Stimulated activated CD8-positive, alpha-beta memory T cell treated with anti-CD3 and anti-CD28 coated beads, Interleukin-15, amount 100 ng/mL, for 4 hours (primary cell): ENCODE measurements at places on chromosomes 3 and 15.

DNA sequence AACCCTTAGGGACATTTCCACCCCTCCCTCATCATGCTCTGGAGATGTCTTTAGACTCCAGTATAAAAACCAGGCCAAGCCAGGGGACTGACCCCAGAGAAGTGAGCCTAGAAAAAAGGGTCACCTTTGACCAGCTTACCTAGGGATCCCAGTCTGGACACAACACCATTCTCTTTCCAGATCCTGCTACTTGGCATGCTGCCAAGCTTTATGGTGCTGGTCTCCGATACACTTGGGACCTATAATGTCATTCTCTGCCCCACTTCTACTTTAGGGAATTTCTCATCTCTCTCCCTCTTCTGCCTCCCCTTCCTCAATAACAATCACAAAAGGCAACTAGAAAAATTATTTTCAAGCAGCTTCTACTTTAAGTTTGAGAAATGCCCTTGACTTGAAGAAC, 124.4 kb downstream of the LRRN1 start:
- no peak for DNase-seq

GRCh38 chr15:73677146-73677607, 7.0 kb upstream of the CD276 start:
- DNase-seq, result no peak

GRCh38 chr3:134406331-134407238, 32.3 kb upstream of the AMOTL2 start:
- DNase-seq, result no peak

GRCh38 chr3:62874711-62875557, at the start of gene CADPS:
Gene CADPS, minus strand, starts transcription at chr3:62875416. Its CDS starts 387 bp downstream, at chr3:62875029.
- DNase-seq, result no peak

GRCh38 chr3:4977001-4977852, 2.0 kb upstream of the BHLHE40 start:
- DNase-seq, result peak; percentile 34

DNA sequence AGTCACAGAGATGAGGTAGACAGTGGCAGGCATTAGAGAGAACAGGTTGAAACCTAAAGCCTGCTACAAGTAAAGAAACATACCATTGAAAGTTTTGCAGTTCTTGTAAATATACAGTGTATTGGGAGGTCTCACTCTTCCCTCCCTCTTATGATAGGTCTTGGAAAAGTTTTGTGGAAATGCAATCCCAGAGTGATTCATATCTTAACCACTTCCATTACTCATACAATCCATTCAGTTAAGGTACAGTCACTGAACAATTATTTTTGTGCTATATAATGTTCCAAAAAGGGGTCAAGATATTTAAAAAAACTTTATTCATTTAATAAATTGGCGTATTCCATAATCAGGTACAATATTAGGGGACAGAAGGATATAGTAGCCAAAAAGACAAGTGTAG, 737.7 kb upstream of the ALCAM start:
- DNase-seq, result no peak

DNA sequence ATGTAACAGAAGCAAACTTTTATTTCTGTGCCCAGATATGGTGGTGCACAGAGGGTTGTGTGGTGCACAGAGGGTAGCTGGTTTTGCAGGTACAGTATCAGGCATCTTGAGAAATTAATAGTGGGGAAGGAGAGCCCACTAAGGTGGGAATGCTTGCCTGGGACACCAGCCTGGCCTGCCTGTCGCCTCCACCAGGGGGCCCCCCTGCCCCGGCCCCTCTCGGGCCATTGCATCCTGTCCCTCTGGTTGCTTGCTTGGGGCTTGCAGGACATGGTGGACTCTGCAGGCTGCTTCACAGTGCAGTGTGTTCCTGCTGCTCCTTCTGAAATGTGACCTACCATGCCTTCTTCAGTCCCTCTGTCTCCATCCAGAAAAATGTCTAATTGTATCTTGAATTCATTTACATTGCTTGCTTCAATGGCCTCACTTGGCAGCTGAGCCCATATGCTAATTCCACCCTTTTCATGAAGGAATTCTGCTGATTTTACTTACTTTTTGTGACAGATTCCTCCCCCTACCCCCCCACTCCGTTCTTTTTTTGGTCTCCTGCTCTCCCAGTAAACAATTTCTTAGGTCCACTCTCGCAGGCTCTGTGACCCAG, 73.6 kb downstream of the EEFSEC start:
- DNase-seq, result no peak

DNA sequence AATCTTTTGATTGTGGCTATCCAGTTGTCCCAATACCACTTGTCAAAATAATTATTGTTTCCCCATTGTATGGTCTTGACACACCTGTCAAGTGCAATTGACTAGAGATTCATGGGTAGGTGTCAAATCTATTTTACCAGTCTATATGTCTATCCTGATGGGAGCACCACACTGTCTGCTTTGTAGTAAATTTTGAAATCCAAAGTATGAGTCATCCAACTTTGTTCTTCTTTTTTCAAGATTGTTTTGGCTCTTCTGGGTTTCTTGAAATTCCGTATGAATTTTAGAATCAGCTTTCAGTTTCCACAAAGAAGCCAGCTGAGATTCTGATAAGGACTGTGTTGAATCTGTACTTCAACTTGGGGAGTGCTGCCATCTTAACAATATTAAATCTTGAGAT, 71.9 kb downstream of the CSNK1G1 start:
- DNase-seq, result no peak

DNA sequence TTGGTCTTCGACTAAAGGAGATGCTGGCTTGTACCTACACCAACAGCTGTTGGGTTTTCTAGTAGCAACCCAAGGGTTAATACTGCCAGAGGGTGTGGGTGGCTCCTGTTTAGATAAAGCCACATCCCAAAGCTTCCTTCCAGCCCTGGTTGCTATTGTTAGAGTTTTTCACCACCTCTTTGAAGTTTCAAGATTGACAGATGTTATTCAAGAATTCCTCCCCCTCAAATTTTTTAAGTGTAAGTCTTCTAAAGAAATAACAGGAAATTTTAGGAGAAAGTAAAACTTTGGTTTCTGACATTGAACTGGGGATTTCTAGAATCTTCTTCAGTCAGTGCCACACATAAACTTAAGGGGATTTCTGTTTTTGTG, 60.9 kb downstream of the TGFBR2 start:
- DNase-seq, result no peak

- no peak for DNase-seq
Observed at GRCh38 chr15:29208836-29209235, 60.8 kb downstream of the NSMCE3 start.

- no peak for DNase-seq
Observed at GRCh38 chr3:150225986-150226385, 182.1 kb upstream of the TSC22D2 start.

DNA sequence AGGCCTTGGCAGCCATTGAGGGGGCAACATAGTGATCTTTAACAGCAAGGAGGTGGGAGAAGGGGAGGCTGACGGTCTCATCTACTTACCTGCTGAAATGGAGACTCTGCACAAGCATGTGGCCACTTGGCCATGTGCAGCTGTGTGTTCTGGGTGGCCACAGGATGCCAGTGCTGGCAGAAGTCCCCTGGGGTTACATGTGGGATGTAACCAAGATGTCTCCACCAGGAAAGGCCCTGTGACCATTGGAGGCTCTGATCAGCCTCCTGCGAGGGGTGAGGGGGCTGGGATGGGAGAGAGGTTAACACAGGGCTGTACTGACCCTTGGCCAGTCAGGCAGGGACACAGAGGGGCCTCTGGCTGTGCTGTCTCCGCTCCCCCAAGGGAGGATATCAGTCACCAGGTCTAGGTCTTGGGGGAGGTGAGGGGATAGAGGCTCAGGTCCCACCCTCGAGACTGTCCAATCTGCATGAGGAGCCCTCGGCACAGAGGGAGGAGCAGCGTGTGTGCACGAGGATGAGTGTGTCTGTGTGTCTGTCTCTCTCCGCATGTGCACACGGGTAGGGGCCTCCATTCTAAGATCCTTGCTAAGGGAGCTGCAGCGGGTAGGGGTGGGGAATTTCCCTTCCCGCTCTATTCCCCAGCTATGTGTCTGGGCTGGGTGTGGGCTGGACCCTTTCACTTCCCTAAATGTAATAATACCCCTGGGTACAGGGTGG, 19.5 kb downstream of the PRKCD start:
- no peak for DNase-seq

GRCh38 chr15:61336026-61336638, 107.0 kb upstream of the RORA start:
- DNase-seq, result no peak

GRCh38 chr3:43582866-43583265, 38.9 kb downstream of the ANO10 start:
- DNase-seq, result no peak

DNA sequence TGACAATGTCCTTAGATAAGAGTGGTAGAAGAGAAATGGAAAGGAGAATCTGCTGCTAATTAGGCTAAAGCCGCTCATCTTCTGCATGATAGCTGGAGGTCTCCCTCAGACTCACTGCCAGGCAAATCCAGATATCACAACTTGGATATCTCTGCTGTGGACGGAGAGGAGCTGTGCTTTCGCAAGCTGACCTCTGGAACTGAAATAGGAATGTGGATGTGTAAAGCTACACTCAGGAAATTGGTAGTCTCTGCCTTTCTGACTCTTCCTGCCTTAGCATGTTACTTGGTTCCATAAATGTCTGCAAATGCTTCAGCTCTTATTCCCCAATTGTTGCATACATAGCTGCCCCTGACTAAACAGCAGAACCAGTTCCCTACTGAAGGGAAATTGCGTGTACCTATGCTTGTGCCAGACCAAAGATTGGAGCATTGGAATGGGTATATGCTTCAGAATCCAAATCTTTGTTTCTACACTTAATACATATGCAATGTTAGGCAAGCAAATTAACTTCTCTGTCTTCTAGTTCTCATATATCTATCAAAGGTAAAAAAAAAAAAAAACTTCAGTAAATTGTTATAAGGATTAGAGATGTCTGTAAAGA, 74.7 kb upstream of the ROBO2 start:
- no peak for DNase-seq

DNA sequence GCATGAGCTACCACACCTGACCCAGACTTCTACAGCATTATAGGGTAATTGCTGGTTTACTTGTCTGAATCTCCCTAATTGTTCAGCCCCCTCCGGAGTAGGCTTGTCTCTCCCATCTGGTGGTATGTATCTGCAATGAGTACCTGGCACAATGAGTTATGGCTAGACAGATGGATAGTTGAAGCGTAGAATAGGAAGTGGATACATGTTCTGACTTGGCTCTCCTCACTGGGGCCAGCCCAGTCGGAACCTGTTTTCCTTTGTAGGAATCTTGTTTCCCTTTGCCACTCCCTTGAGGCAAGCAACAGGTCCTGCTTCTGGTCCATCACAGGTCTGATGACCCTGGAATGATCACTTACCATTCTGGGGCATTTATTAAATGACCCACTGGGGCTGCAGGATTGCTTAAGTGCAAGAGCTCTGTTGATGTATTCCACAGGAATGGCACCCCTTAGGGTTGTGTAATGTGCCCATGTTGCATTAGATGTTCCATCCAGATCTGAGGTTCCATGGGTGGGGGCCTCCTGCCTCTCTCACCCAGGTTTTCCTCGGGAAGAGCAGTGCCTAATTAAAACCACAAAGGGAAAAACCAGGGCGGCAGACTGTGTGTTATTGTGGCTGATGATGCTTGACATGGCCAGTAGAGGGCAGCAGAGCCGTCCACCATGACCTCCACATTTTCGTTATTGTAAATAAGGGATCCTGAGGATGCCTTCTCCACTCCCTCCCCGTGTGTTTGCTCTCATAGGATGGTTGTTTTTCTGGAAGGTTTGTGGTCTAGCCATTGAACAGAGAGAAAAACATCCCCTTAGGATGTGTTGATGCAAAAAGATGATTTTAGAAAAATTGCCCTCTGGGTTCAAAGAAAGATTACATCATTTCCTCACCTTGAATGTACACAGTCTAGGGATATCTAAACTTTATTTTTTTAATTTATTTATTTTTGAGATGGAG, 58.0 kb downstream of the CMTM8 start:
- DNase-seq, result peak; percentile 16

DNA sequence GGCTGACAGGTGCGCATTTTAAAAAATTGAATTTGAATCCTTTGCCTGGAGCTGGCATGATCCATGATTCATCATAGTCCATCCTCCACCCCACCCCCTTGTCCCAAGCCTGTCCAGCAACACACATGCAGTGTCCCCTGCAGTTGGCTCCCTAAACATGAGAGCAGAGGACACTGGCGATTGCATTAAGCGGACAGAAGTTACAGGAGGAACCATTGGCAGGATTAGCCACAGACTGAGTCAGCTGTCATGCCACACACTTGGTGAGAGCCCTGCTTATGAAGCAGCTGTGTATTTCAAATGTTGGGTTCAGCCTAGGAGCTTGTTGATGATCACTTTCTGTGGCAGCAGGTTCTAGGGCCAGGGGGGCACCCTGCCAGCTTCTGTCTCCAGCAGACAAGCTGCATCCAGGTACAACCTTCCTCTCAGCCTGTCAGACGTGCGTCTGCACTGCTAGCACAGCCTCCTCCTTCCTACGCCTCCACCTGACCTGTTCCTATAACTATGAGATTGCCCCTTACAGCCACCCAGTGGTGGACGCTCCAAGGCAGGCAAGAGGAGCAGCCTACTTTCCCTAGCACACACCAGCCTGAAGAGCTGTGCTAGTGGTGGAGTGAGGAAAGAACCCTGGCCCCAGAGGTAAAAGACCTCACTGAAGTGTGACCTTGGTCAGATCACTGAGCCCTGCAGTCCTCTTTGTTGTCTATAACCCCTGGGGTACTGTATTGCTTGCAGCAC, 121.9 kb downstream of the SLCO3A1 start:
- no peak for DNase-seq

DNA sequence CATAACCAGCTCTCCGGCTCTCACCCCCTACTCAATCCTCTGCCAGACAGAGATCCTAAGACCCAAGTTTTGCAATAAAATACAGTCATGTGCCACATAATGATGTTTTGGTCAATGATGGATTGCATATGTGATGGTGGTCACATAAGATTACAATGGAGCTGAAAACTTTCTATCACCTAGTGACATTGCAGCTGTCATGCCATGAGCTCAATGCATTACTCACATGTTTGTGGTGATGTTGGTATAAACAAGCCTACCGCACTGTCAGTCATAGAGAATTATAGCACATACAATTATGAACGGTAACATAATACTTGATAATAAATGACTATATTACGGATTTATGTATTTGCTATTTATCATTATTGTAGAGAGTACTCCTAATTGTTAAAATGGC, 26.9 kb upstream of the SAMMSON start:
- no peak for DNase-seq

DNA sequence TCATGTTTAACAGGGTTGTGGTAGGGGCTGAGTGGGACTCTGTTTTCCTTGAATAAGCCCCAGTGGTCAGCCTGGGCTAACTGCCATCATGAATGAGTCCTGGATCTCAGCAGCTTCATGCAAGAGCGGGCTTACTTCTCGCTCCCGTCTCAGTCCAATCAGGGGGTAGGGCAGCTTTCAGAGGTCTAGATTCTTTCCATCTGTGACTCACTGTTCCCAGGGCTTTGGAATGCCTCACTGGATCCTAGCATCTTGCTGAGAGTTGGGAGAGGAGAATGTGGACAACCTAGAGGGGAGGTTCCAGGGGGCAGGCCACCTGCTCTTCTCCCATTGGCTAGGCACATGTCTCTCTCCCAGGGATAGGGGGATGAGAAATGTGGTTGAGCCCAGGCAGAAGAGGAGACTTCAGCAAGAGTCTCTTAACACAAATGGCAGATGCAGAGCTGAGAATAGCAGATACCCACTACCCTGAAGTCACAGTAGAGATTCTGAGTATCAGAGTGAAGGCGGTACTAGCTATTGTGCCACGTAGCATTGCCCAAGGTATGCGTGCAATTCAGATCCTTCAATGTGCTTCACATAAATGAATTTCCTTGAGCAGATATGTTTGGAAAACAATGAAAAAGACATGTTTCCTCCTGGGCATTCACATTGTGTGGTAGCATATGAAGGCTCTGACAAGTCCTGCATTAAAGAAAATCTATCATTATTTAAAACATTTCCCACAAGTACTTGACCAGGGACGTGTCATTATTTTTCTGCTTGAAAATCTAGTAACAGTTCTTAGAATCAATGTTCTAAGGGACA, 257.7 kb upstream of the PROK2 start:
- no peak for DNase-seq
